ENCODE measurements at places on chromosomes 2 and 18.

GRCh38 chr18:27473318-27473717 lies 288.2 kb upstream of the CHST9 start:
- no peak for DNase-seq

GRCh38 chr2:170420961-170421687 lies 243.2 kb downstream of the MYO3B start:
- no peak for DNase-seq

DNA sequence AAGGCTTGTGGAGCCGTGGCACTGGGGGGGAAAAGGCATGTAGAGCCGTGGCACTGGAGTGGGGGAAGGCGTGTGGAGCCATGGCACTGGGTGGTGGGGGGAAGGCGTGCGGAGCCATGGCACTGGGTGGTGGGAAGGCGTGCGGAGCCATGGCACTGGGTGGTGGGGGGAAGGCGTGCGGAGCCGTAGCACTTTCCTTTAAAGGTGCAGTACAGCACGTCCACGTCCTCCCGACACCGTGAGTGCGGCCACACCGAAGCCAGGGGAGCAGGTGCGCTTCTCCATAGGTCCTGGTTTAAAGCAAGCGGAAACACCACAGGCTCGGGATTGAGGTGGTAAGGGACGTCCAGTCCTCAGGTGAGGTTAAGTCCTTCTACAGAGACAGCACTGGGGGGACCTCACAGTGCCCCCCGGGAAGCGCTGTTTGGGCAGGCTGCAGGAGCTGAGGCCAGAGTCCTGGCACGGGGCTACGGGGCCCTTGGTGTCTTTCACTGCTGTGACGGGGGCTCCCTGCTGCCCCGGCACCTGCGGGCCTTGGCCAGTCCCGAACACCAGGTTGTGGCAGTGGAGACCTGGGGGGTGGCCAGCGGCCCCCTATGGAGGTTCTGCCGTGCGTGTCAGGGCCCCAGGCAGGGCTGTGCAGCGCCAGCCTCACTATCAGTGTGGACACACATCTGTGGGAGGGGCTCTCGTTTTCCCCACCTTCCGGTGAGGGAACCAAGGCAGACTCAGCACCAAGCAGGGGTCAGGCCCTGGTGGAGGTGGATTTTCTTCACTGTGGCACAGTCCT lies 93.0 kb upstream of the CTDP1 start:
- no peak for DNase-seq

- DNase-seq = no peak
These were observed 163.0 kb downstream of the SEPTIN10 start for GRCh38 chr2:109450574-109451273.

DNA sequence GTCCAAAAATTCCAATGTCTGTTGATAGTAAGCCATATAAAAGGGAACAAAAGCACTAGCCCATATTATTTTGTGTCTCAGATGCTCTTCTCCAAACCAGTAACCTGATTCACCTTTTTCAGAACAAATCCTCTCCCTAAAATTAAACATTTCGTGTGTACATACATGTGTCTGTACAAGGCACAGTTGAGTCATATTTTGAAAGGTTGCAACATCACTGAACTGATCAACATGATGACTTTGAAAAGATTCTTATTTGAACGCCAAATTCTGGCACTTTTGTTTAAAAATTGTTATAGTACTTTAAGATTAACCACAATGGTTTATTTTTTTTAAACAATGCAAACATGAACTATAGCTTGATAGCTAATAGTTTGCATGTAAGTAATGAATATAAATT lies 102.5 kb downstream of the RIT2 start:
- DNase-seq = no peak
